ENCODE measurements at places on chromosomes 7 and 10. TPM values are rescaled to one million over a fixed set of nuclear protein-coding genes. Genes with fewer than 3 reads are reported as not detected.

- DNase-seq = peak; percentile 15
Measured at GRCh38 chr7:127251036-127251464, 1.7 kb downstream of the GRM8 start.

BAMBI gene
- 138 TPM for total RNA-seq

- peak; percentile 97 for DNase-seq
Measured at GRCh38 chr7:1536743-1537534, 6.4 kb downstream of the MAFK start.

- DNase-seq = no peak
Measured at GRCh38 chr7:29328045-29328444, 133.5 kb downstream of the CHN2 start.

FKBP6 gene
- not detected for total RNA-seq

PTN gene
- total RNA-seq = 2.9 TPM

- no peak for DNase-seq
Measured at GRCh38 chr10:119786117-119786769, 60.4 kb downstream of the INPP5F start.

- no peak for DNase-seq
Measured at GRCh38 chr7:1727812-1728570, 57.9 kb downstream of the ELFN1 start.

DNA sequence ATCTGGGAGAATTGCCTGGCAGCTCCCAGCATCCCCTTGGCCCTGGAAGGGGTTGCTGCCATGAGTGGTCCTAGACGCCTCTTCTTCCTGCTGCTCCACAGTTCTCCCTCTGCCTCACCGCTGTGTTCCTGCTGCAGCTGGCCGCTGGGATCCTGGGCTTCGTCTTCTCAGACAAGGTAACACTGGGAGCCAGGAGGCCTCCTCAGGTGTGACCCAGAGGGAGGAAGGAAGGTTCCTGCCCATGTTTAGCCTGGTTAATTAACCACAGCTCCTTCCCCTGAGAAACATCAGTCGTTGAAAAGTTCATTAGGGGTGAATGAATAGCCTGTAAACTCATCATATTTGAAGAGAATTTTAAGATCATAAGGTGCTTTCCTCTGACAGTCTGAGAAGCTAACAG, 18.2 kb downstream of the TSPAN33 start:
- no peak for DNase-seq
